ENCODE measurements at places on chromosomes 2 and 18. TPM values are rescaled to one million over a fixed set of nuclear protein-coding genes. Genes with fewer than 3 reads are reported as not detected.

DNA sequence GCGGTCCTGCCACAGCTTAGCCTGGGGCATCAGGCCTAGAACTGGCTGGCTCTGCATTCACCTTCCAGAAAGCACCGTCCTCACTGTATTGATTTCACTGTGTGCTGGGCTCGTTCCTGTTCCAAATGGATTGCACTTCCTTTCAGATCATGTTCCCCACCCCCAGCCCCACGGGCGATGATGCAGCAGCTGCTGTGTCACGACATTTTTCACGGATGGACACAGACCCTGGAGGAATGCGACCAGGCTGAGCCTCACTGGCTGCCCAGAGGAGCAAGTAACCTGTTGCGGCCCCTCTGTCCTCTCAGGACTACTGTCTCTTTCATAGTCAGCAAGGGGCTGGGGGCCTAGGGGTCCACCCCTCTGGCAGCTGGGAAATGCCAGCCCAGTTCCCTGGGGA is 50.3 kb downstream of the CAPN13 start:
- no peak for DNase-seq
- no peaks in the 10 kb centered on the region for H3K4me1 ChIP-seq
- no peak overlapping the region for H3K4me3 ChIP-seq
- H3K27me3 ChIP-seq = no peaks in the 10 kb centered on the region

DNA sequence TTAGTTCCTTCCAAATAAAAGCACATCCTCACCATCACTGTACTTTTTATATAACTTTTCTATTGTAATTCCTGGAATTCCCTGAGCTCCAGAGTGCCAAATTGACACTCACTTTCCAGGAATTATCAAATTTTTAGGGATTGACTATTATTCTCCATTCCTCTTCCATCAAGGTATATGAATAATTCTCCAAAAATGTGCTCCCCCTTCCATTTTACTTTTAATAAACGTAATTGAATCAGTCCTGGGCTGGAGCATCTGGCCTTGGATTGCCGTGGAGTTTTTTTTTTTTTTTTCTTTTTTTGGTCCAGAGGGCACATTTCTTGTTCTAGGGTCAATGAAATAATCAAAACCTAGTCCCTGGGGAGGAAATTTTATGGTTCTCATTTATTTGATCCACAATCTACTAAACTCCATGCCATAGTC is 304.3 kb downstream of the CDCA7 start:
- no peaks in the 10 kb centered on the region for H3K4me1 ChIP-seq
- H3K4me3 ChIP-seq = no peak overlapping the region
- no peak overlapping the region for H3K27ac ChIP-seq
- H3K27me3 ChIP-seq = no peaks in the 10 kb centered on the region

- DNase-seq = no peak
- H3K36me3 ChIP-seq = no peaks in the 10 kb centered on the region
- no peak overlapping the region for H3K4me3 ChIP-seq
- no peak overlapping the region for H3K27ac ChIP-seq
Measured at GRCh38 chr2:231886071-231886681, 40.0 kb downstream of the NPPC start.

DNA sequence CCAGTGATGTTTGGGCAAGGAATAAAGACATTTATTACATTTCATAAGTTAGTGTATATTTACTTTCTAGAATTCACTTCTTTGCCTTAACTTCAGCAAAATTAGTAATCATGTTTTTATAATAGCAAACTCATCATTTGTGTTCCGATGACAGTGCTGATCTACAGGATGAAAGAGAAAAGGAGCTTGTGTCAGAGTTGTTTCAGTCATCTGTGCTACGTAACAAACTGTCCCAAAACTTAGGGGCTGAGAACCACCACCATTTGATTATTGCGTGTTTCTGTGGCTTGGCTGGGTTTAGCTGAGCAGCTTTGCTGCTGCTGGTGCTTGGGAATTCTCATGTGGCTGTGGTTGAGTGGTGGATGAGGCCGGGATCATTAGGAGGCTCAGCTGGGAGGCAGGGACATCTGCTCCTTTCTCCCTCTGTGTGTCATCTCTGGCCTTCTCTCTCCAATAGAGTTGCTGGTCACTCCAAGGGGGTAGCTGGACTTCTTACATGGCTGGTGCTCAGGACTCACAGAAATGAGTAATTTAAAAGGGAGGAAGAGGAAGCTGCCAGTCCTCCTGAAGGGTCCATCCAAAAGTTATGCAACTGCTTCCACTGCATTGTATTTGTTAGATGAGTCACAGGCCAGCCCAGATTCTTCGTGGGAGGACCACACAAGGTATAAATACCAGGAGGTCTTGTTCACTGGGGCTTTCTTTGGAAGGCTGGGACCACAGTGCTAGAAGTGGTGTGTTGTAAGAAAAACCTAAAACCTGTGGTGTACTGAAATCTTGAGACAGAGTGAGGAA is 43.4 kb upstream of the HAAO start:
- H3K27ac ChIP-seq = peak overlapping the region; percentile 40
- no peak overlapping the region for H3K4me3 ChIP-seq
- no peaks in the 10 kb centered on the region for H3K27me3 ChIP-seq
- H3K36me3 ChIP-seq = no peaks in the 10 kb centered on the region
- H3K4me1 ChIP-seq = no peaks in the 10 kb centered on the region

DNA sequence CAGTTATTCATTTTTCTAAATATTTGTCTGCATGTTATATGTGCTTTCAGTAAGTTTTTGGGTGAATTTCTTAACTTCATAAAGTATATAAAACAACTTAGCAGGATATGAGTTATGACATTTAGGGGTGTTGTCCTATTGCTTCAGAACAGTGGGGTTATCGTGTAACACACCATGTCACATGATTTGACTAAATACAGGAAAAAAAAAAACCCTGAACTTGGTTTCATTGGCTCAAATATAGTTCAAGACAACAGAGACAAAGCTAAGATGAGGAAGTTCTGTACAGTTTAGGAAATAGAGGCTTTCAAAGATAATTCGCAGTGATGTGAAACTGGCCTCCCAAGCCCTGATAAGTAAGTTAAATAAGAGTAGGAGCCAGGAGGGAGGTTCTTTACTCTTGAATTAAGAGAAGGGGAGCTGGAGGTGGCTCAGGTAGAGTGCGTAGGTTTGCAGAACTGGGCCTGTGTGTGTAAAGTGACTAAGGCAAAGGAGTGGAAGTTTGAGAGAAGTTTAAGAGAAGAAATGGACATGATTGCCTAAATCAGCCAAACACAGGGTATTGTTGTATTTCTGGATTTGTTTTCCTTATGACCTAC is 53.9 kb downstream of the LIMS1 start:
- H3K27me3 ChIP-seq = no peaks in the 10 kb centered on the region
- no peaks in the 10 kb centered on the region for H3K36me3 ChIP-seq
- H3K4me3 ChIP-seq = no peak overlapping the region
- H3K4me1 ChIP-seq = peaks cover 4% of the 10 kb centered on the region
- no peak for DNase-seq

GRCh38 chr2:168684921-168685599 is 117.4 kb upstream of the NOSTRIN start:
- H3K36me3 ChIP-seq = no peaks in the 10 kb centered on the region
- H3K27ac ChIP-seq = no peak overlapping the region
- DNase-seq = no peak
- peaks cover under 1% of the 10 kb centered on the region for H3K4me1 ChIP-seq

- H3K27ac ChIP-seq = no peak overlapping the region
- no peaks in the 10 kb centered on the region for H3K27me3 ChIP-seq
- H3K4me3 ChIP-seq = no peak overlapping the region
- no peak for DNase-seq
- H3K36me3 ChIP-seq = no peaks in the 10 kb centered on the region
- H3K4me1 ChIP-seq = no peaks in the 10 kb centered on the region
Measured at GRCh38 chr18:26566874-26567555, 18.7 kb upstream of the KCTD1 start.

CROCC2 gene
- total RNA-seq = not detected

SNTG2 gene
- 7.1 TPM for total RNA-seq

MC2R gene
- total RNA-seq = not detected

CD207 gene
- not detected for total RNA-seq

PDCD1 gene
- total RNA-seq = 1.7 TPM

Measured in thyroid gland (tissue), 4 donors.